ENCODE measurements at places on chromosomes 3 and 15.

GRCh38 chr15:71248386-71248785, 133.1 kb downstream of the THSD4 start:
- no peak for DNase-seq

- no peak for DNase-seq
Measured at GRCh38 chr3:45983770-45984169, 11.9 kb downstream of the FYCO1 start.

DNA sequence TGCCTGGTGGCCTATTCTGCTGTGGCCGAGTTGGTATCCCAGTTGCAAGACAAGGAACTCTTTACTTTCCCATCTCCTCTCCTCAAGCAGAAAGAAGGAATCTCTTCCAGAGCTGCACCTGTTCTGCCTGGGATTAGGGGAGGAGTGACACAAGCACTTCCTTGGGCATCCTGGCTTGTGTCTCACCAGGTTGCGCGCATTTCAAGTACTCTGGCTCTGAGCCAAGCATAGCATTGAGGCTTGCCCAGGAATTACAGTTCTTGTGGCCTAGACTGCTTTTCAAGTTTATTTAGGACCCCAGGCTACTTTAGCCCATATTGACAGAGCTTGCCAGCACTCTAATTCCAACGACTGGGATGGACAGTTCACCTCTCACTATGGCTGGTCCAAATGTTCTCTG, 150.5 kb downstream of the RSRC1 start:
- DNase-seq: no peak

DNA sequence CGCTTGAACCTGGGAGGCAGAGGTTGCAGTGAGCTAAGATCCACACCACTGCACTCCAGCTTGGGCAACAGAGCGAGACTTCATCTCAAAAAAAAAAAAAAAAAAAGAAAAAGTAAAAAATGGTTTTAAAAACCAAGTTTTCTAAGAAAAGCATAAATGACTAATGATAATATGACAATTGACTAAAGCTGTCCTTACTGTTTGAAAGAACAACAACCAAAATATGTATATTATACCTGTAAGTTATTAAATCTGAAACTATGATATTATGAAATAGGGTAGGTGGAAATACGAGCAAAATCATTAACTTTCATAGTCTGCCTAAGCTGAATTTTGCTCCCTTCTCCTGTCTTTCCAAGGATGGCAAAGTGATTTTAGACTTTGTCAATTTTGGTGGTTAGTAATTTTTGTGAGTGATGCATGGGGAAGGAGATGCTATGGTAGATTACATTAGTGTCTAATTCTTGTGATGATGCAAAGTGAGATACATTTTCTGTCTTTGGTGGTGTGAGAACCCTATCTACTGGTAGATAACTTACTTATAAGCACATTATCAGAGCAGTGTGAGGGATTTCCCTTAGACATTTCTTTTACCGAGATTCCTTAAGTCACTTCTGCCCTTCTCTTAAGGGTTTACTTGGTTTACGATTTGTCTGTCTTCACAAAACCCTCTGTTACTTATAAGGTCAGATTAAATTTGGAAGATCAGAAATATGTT, 10.6 kb upstream of the CHD2 start:
- no peak for DNase-seq

DNA sequence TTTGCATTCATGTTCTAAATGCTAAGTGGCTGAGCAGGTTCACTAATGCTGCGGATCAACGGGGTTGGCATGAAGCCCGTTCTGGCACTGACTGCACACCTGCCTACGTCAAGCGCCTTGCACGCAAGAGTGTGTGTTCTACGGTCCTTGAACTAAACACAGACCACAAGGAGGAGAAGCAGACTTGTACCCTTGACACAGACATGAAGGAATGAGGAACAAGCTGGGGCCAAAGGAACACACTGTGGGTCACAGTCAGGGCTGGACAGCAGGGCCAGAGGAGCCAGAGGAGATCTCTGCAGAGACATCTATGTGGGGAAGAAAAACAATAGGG, 48.0 kb upstream of the LDHAL6B start:
- DNase-seq: no peak

- DNase-seq: no peak
Measured at GRCh38 chr15:101217446-101217845, 34.4 kb downstream of the CHSY1 start.

Data from RCC 7860 (cell line).